Gastroesophageal sphincter (tissue), 4 donors: ENCODE measurements at places on chromosomes 4 and X. TPM values are rescaled to one million over a fixed set of nuclear protein-coding genes. Genes with fewer than 3 reads are reported as not detected.

CENPVL1 gene
- total RNA-seq: not detected

SLITRK2 gene
- total RNA-seq: 0.35 TPM

FGF5 gene
- total RNA-seq: 2.4 TPM

SFRP2 gene
- 20.1 TPM for total RNA-seq

FAM120C gene
- 4.6 TPM for total RNA-seq

DUSP9 gene
- not detected for total RNA-seq

NAP1L2 gene
- total RNA-seq: 4.1 TPM

CCNB3 gene
- total RNA-seq: 1.0 TPM

PDZD11 gene
- total RNA-seq: 32.5 TPM

LEF1 gene
- 2.6 TPM for total RNA-seq

NPY5R gene
- total RNA-seq: not detected

FAT4 gene
- total RNA-seq: 37.4 TPM

SPANXD gene
- not detected for total RNA-seq

PPP1R2C gene
- total RNA-seq: not detected

SPATA4 gene
- not detected for total RNA-seq

PFKFB1 gene
- not detected for total RNA-seq

MCF2 gene
- total RNA-seq: not detected

SULT1E1 gene
- total RNA-seq: not detected

NPY1R gene
- total RNA-seq: 1.1 TPM

PRRG3 gene
- 1.3 TPM for total RNA-seq

STATH gene
- total RNA-seq: not detected

IQCM gene
- not detected for total RNA-seq

PTPN13 gene
- 12.8 TPM for total RNA-seq

CLDN22 gene
- not detected for total RNA-seq
